ENCODE measurements at places on chromosomes 7 and 10.

GRCh38 chr7:5477723-5478531, 54.3 kb upstream of the TNRC18 start:
- DNase-seq, result no peak

DNA sequence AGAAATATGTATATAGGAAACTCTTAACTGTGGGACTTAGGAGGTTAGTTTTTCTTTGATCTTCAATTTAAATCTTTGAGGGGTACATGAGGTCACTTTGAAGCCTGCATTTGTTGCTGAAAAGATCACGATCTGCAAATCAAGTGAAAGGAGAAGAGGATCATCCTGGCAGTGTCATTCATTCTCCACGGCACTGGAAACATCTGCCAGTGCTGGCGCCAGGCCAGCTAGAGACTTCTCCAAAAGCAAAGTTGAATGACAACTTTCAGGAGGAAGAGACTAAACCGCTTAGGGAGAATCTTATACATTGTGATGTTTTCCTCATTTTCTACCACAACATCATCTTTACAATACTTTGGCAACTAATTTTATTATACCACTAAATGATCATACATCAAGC, 42.5 kb downstream of the MRC1 start:
- DNase-seq, result no peak

- no peak for DNase-seq
These were observed 4.9 kb upstream of the SCD start for GRCh38 chr10:100341953-100342626.

DNA sequence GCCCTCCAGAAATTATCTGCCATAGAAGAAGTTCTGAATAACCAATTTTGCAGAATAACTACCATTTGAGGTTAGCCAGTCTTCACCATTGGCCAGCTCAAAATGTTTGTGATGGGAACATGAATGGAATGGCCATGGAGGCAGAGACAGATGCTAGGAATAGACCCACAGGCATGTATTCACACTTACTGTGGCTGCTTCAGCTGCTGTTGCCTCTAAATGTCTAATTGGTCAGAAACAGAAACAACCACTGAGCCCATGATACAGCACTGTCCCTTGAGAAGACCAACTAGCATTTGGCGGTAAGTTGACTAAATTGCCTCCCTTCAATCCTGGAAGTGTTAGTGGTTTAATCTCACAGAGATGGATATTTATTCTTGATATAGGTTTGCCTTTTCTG, 38.6 kb upstream of the TAS2R16 start:
- DNase-seq, result no peak

Measured in activated naive CD4-positive, alpha-beta T cell treated with anti-CD3 and anti-CD28 coated beads, Interleukin-2, amount 50 U/mL, for 72 hours (primary cell).